ENCODE measurements at places on chromosomes 11 and 22.
A peak's percentile ranks its signal among the peaks of the same experiment; 100 is the strongest.

- DNase-seq, result no peak
Observed at GRCh38 chr11:117805045-117805444, 8.0 kb upstream of the DSCAML1 start.

GRCh38 chr22:47417699-47418098 is 655.2 kb downstream of the TBC1D22A start:
- no peak for DNase-seq

DNA sequence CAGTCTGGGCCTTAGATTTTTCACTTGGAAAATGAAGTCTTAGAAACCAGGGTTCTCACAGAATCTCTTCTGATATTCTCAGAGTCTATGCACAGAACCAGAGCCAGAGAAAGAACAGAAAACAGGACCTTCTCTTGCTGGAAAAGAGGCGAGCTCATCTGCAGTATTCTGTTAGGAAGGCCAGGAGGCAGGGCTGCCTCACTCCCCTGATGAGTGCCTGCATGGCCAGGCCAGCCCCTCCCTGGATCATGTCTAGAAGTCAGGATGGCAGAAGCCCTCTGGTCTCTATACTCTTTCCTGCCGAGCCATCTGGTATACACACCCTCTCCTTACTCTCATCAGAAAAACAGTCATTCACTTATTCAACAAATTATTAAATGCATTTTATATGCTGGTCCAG is 723 bp downstream of the OR51M1 start:
- no peak for DNase-seq

GRCh38 chr11:3202759-3203158 is 15.9 kb downstream of the MRGPRG start:
- no peak for DNase-seq

DNA sequence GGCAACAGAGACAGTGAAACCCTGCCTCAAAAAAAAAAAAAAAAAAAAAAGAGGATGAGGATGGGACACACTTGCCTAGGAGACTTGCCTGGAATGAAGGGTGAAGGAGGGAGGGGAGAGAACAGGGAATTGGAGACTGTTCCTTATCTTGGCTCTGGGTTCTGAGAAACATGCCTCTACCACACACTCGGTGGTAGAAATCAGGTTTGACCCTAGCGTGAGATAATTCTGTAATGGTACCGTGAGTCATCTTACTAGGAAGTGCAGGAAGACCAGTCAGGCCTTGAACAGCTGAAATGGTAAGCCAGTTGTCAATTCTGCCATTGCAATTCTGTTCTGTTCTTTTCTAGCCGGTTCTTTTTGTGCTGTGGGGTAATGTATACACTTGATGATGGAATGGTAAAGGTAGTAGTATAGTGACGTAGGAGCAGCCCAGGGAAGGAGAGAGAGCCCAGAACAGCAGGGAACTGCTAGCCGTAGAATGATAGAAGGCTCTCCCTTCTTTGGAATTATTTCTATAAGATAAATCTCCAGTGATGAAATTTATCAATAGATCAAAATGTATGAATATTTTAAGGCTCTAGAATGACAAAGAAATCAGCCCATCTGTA is 3.9 kb upstream of the AMBRA1 start:
- DNase-seq, result no peak

GRCh38 chr11:119205574-119206510 is at the start of gene CBL:
Gene CBL (plus strand): TSS chr11:119206339. CDS start chr11:119206418, 79 bp downstream.
- peak; percentile 94 for DNase-seq
